Pericardium fibroblast (primary cell): ENCODE measurements at places on chromosomes 3 and 15. TPM values are rescaled to one million over a fixed set of nuclear protein-coding genes. Genes with fewer than 3 reads are reported as not detected.

The STAC gene
- 2.1 and 3.2 TPM in 2 replicates for total RNA-seq

The FGD5 gene
- 1.2 and 1.8 TPM in 2 replicates for total RNA-seq

The CDAN1 gene
- total RNA-seq, result 10.7 and 11.5 TPM in 2 replicates

The ZNF592 gene
- 7.1 and 7.7 TPM in 2 replicates for total RNA-seq

The OXNAD1 gene
- total RNA-seq, result 7.4 and 10.8 TPM in 2 replicates

The CHSY1 gene
- 27.6 and 42.9 TPM in 2 replicates for total RNA-seq

The SNX33 gene
- 26.6 and 37.2 TPM in 2 replicates for total RNA-seq

The ZKSCAN7 gene
- 4.6 and 5.7 TPM in 2 replicates for total RNA-seq

The TRH gene
- total RNA-seq, result 0.85 TPM in 1 of 2 replicates, not detected in the other

The ZMYND10 gene
- 0.34 and 1.1 TPM in 2 replicates for total RNA-seq

The CLDN18 gene
- not detected in 2 replicates for total RNA-seq

The SLC22A13 gene
- not detected in 2 replicates for total RNA-seq

The RAB8B gene
- total RNA-seq, result 30.8 and 42.7 TPM in 2 replicates

The TRIM42 gene
- total RNA-seq, result not detected in 2 replicates

The ROBO2 gene
- 0.23 and 0.34 TPM in 2 replicates for total RNA-seq

The SAXO2 gene
- 0.51 TPM in 1 of 2 replicates, not detected in the other for total RNA-seq

The WDR49 gene
- not detected in 2 replicates for total RNA-seq

The MYRIP gene
- not detected in 2 replicates for total RNA-seq
